ENCODE measurements at places on chromosomes 5 and 9.

GRCh38 chr9:132125361-132125760 is 36.5 kb upstream of the NTNG2 start:
- no peaks in the 10 kb centered on the region for H3K4me1 ChIP-seq
- H3K27me3 ChIP-seq = peaks cover 3% of the 10 kb centered on the region
- no peak overlapping the region for H3K4me3 ChIP-seq

GRCh38 chr9:35499701-35500030 is 9.8 kb downstream of the RUSC2 start:
- no peak overlapping the region for H3K27ac ChIP-seq
- no peaks in the 10 kb centered on the region for H3K27me3 ChIP-seq
- H3K36me3 ChIP-seq = no peaks in the 10 kb centered on the region
- H3K4me3 ChIP-seq = no peak overlapping the region
- H3K4me1 ChIP-seq = no peaks in the 10 kb centered on the region
- no peak for DNase-seq

GRCh38 chr5:139100825-139101224 is 97.3 kb downstream of the SIL1 start:
- H3K27ac ChIP-seq = no peak overlapping the region
- H3K36me3 ChIP-seq = peaks cover 3% of the 10 kb centered on the region
- H3K27me3 ChIP-seq = no peaks in the 10 kb centered on the region
- no peaks in the 10 kb centered on the region for H3K4me1 ChIP-seq

DNA sequence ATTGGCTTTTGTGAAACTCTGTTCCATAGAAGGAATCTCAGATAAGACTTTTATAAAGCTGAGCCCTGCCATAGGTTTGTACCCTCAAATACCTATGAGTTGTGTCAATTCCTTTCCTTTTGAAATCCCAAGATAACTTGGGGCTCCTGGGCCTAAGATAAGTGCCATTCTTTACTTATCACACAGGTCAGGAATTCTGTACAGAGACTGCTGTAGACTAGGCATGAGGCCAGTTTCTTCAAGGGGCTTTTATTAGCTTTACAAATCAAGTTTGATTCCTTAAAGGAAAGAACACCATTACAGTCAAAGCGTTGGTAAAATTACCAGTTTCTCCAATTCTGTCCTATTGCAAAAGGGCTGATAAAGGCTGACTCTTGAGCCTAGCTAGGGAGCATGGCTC is 39.2 kb downstream of the SHC3 start:
- H3K4me1 ChIP-seq = no peaks in the 10 kb centered on the region
- H3K27ac ChIP-seq = no peak overlapping the region
- no peaks in the 10 kb centered on the region for H3K36me3 ChIP-seq
- H3K4me3 ChIP-seq = no peak overlapping the region

- H3K4me3 ChIP-seq = no peak overlapping the region
- DNase-seq = peak; percentile 70
Measured at GRCh38 chr9:37382161-37382981, 40.1 kb upstream of the GRHPR start.

Data from GM12878 (cell line).